Bladder microvascular endothelial cell (primary cell): ENCODE measurements at places on chromosomes 12 and 14. TPM values are rescaled to one million over a fixed set of nuclear protein-coding genes. Genes with fewer than 3 reads are reported as not detected.

TCL1A gene
- not detected in 2 replicates for total RNA-seq

PLCZ1 gene
- not detected in 2 replicates for total RNA-seq

FAM181A gene
- not detected in 2 replicates for total RNA-seq

COQ5 gene
- total RNA-seq, result 23.3 and 28.9 TPM in 2 replicates

ASIC1 gene
- 0.13 and 0.16 TPM in 2 replicates for total RNA-seq

NUDT4 gene
- total RNA-seq, result 49.5 and 130 TPM in 2 replicates

IFI27L2 gene
- 18.1 and 38.5 TPM in 2 replicates for total RNA-seq

PLD4 gene
- not detected in 2 replicates for total RNA-seq

POTEM gene
- total RNA-seq, result not detected in 2 replicates

TAS2R30 gene
- total RNA-seq, result 1.3 and 12.6 TPM in 2 replicates

MED6 gene
- 13.4 and 26.1 TPM in 2 replicates for total RNA-seq

C12orf54 gene
- not detected in 2 replicates for total RNA-seq

LRP1 gene
- 3.2 and 4.6 TPM in 2 replicates for total RNA-seq

PPP2R5E gene
- total RNA-seq, result 11.0 and 27.8 TPM in 2 replicates

LHX5 gene
- not detected in 2 replicates for total RNA-seq

PTHLH gene
- total RNA-seq, result 0.25 TPM in 1 of 2 replicates, not detected in the other

OVCH1 gene
- not detected in 2 replicates for total RNA-seq

PAPOLA gene
- 69.3 and 160 TPM in 2 replicates for total RNA-seq

APOF gene
- not detected in 2 replicates for total RNA-seq

SAMD15 gene
- 0.38 and 0.49 TPM in 2 replicates for total RNA-seq

TMTC2 gene
- 3.2 and 30.8 TPM in 2 replicates for total RNA-seq
